ENCODE measurements at places on chromosomes 4 and X.

DNA sequence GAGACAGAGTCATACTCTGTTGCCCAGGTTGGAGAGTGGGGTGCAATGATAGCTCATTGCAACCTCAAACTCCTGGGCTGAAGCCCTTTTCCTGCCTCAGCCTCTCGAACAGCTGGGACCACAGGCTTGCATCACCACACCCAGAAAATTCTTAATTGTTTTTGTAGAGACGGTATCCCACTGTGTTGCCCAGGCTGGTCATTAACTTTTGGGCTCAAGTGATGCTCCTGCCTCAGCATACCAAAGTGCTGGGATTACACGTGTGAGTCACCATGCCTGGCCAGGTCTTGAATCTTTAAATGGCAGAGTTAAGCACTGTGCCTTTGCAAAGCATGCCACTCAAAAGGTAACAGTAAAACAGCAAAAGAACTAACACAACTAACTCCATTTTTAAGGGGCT is 28.6 kb upstream of the BBS12 start:
- no peak for DNase-seq

DNA sequence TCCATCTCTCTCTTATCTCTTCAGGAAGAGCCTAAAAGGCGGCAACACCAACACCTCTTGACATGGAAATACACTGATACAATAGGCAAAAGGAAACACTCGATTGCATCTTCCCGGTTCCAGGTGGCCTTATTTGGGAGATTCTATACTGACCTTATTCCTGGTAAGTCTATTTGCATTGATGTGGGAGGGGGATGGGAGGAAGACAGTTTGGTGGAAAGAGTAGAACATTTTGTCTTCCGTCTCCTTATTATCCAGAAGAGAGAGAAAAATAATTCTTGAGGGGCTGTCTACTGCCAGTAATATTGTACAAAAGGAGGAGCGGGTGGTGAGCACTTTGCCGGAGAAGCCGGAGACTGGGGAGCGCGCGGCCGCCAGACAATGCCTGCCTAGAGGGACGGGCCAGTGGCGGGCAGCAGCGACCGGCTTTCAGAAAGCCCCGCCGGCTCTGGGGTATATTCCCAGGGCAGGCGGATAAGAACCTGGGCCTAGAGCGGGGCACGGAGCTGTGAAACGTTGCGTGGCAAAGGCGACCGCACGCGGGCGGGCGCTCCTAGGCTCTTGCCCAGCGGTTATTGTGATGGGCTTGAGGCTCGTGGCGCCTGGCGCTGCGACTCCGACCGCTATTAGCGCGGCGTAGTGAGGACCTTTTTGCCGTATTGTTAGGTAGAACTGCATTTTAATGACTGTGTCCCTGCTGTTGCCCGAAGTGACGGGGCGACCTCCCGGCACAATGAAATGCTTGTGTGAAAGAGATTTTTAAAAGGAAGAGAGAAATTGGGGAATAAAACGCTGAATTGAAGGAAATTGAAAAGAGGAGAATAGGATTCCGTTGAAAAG is 518 bp downstream of the PRDM8 start:
- DNase-seq: no peak

DNA sequence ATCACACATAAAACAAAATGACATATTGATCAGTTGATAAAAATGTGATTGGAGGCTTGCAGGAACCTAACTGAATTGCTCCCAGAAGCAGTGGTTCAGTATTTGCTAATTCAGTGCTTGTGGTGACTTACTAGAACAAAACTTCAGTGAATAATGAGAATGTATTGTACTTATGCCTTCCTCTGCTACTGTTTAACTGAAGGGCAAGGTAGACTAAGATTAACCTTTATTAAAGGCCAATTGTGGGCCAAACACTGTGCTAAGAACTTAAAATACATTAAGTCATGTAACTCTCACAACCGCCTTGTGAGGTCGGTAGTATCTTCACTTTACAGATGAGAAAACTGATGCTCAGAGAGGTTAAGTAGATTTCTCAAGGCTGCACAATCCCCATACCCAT is 14.9 kb downstream of the IGFBP7 start:
- no peak for DNase-seq

- DNase-seq: peak; percentile 67
Observed at GRCh38 chr4:147731580-147732517, at the start of gene ARHGAP10. ARHGAP10 (plus strand) TSS chr4:147732088; CDS start chr4:147732302, 214 bp downstream.

DNA sequence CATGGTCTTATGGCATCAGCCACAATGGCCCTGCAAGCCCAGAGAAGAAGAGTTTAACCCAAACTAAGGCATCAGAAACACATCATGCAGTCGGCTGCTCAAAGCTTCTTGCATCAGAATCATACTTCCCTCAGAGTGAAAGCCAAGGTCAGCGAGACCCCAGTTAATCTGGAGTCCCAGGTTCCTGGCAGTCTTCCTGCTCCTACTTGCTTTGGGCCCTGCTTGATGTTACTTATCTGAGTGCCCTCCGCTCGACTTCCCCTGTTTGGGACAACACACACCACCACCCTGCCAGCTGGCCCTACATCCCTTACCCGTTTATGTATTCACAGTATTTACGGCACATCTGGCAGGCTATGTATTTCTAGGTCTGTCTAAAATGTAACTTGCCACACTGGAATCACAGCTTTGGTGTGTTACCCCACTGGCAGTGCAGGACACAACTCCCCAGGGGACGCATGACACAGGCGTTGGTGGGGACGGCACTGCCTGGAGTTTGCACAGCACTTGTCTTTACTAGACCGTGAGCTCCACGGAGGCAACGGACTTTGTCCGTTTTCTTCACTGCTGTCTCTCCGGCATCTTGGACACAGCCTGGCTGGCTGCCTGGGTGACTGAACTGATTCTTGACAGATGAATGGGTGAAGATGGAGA is 22.8 kb downstream of the CRMP1 start:
- DNase-seq: no peak

GRCh38 chr4:182219411-182220056 is 23.7 kb upstream of the TENM3 start:
- DNase-seq: no peak
